ENCODE measurements at places on chromosomes 7 and 10.

- DNase-seq = no peak
Observed at GRCh38 chr10:71771821-71772617, 1.3 kb downstream of the VSIR start.

DNA sequence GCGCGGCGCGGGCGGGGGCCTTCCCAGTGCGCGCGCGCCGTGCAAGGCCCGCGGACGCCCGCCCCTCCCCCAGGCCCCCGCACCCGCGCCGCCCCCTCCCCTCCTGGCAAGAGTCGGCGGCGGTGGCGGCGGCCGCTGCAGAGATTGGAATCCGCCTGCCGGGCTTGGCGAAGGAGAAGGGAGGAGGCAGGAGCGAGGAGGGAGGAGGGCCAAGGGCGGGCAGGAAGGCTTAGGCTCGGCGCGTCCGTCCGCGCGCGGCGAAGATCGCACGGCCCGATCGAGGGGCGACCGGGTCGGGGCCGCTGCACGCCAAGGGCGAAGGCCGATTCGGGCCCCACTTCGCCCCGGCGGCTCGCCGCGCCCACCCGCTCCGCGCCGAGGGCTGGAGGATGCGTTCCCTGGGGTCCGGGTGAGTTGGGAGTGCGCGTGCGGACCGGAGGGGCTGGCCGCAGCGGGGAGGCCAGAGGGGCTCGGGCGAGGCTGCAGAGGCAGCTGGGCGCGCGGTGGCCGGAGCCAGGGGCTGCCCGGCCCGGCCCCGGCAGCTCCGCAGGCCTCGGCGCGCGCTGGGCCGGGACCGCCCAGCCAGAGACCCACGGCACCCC is at the start of gene BMPR1A:
TSS of gene BMPR1A (plus strand) at position 109 of the 602 bp plus-strand sequence. CDS start 119,400 bp downstream, outside the sequence.
- DNase-seq = no peak

DNA sequence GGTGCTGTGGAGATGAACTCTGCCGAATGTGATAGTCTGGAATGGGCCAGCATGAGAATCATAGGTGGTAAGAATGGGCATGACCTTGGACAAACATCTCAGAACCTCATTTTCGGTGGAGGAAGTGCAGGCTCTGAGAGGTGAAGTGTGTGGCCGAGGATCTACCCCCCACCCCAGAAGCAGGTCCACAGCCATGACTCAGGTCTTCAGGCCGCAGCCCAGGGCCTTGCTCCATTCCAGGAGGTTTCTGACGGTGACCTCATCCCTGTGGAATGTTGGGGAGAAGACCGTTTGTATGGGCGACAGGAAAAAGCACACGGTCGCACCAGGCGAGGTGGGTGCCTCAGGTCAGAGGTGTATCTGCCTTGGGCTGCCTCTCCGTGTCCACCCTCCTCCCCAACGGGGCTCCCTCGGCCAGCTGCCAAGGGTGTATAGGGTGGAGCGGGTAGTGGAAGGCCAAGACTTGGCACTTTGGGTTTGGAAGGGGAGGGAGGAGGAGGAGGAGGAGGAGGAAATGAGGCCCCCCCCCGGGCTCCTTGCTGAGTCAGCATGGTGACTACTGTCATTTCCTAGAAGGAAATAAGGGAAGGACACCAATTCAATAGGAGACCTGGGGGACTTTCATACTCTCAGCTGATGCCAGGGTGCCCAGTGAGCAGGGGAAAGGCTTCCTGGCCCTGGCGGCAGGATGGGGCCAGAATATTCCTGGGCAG is 168.0 kb upstream of the RHEB start:
- DNase-seq = no peak

GRCh38 chr7:25832929-25833328 is 319.1 kb upstream of the NFE2L3 start:
- DNase-seq = no peak

DNA sequence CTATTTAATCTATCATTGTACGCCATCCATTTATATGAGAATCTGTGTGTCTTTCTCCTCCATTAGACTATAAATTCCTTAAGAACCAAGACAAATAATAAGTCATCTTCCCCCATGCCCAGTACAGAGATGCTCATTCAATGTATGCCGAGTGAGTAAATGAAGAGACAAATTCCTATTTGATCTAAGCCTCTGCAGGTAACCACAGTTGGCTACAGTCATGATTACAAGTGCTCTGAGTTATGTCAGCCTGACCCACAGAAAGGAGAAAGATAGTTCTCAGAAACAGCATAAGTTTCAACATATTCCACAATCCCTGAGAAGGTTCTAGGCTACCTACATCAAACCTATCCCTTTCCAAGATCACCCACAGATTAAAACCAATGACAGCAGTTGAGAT is 46.1 kb downstream of the MPP7 start:
- DNase-seq = no peak

DNA sequence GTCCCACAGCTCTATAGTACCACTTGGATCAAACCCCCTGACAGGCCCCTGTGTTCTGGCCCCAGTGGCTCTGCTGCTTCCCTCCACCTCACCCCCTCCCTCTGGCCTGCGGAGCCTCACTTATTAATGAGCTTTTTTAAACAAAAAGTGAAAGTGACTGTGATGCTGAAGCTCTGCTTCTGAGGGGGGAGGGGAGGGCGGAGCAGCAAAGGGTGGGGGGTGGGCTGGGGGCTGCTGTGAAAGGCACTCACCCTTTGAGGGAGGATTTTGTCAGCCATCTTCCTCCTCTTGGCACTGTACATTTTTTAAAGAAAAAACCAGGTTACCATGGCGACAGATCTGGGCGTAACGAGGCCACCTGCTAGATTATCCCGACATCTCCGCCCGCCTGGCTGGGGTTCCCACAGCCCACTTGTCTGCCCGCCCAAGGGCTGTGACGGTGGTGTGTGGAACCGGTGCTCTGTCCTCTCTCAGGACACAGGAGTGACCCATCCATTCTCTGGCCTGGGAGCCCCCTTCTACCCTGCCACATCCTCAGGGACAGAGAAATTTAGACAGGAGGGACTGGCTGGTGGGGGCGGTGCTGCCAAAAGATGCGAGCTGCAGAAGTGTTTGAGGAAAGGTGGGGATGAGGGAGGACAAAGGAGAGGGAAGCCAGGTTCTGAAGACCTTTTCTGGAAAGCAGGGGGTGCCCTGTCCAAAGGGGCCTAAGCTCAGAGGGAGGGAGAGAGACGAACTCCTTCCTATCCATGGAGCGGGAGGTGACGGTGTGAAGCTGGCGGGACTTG is 4.9 kb downstream of the SMARCD3 start:
- no peak for DNase-seq

GRCh38 chr10:113360870-113361269 is 192.0 kb upstream of the HABP2 start:
- DNase-seq = no peak

DNA sequence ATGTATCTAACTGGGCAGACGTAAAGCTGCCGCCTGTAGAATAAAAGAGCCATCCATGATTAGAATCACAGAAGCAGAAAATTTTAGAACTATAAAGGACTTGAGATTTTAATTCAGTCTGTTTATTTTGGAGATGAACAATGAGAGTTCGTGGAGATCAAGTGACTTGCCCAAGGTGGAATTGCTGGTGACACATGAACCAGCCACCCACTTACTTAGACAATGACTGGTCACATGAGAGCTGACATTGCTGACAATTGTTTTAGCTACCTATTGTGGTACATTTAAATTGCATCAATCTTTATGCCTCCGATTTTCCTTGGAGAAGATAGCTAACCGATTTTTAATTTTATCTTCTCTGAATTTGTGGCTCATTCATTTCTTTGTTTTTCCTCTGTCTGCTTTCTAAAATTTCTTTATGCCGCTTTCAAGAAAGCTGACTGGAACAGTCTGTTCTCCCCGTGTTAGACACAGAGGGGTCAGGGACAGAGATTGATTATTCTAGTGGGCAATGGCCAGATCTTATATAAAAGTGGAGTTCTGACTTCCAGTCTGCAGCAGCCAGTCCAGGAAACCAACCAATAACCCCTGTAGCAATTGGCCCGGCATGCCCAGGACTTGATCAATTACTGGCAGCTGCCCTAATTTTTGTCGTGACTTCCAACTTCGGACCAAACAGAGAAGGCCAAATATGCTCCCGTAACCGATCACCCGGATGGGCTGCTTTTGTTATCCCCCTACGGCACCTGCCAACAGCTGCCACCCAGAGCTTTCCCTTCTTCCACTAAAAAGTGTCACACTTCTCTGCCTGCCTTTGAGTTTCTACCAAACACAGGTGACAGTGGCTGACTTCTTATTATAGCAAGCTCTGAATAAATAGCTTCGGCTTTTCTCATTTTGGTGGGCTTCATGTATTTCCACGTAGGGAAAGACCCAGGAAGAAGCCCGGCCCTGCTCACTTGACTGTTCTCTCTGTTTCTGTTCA is 241.6 kb downstream of the CAMK1D start:
- no peak for DNase-seq

GRCh38 chr7:117012696-117013095 is 59.4 kb downstream of the ST7 start:
- DNase-seq = no peak

DNA sequence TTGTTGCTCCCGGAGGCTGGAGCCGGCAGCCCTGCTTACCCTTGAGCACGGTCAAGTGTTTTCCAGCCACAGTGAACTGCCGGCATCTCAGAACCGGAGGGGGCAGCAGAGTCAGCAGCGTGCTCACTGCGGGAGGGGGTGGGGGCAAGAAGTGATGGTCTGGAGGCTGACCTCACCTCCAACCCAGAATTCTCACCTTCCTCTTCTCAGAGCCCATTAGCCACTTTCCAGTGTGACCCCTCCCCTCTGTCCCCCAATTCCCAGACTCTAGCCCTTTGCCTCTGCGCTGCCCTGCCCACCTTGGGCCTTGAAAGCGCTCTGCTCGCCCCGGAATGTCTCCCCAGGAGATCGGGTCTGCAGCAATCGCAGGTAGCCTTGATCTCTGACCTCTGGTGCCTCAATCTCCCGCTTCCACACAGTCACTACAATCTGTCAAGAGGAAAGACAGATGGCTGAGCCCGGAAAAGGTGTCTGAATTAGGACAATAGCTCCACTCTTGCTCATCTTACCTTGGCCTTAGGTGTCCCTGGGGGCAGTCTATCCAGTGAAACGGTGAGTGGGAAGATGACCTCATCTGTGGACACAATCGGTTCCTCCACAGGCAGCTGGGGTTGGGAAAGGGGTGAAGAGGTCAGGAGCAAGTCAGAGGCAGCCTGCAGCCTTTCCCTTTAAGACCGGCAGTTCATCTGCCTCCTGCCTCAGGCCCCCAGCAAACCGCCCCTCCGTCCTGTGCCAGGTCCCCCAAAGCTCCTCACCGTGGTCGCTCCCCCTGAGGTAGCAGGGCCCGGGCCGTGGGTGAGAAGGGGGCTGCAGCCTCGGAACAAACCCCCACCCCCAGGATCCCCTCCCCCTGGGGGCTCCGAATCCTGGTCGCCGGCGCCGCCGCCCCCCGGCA is 942 bp downstream of the TRAPPC14 start:
- DNase-seq = no peak

DNA sequence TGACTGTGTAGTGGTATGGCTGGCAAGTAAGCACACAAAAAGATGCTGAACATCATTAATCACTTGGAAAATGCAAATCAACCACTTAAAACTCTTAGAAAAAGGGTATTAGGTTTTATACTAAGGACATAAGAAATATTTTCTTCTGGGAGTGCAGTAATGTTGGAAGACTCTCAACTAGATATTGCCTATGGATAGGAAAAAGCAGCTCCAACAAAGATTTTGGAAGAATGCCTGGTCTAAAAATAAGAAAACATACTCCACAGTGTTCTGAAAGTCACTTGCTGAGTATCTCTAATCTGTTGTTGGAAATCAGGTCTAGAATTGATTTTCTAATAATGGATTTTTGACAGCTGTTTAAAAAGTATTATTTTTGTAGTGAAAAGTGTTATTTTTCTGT is 50.8 kb upstream of the PHYHIPL start:
- DNase-seq = no peak

DNA sequence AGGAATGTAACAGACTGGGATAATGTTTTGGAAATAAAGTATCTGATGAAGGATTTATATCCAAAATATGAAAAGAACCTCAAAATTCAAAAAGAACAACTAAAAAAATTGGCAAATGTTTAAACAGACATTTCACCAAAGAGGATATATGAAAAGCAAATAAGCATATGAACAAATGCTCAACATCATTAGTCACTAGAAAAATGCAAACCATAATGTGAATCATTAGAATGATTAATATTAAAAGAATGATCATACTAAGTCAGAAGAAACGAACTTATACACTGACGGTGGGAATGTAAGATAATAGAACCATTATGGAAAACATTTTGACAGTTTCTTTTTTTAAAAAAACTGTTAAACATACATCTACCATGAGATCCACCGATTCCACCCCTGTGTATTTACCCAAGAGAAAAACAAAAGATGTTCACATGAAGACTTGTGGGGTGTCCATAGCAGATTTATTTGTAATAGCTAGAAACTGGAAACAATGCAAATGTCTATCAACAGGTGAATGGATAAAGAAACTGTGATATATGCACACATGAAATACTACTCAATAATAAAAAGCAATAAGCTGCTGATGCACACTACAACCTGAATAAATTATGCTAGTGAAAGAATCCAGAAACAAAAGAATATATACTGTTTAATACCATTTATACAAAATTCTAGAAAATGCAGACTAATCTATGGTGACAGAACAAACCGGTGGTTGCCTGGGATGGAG is 35.7 kb downstream of the PRKG1 start:
- no peak for DNase-seq

DNA sequence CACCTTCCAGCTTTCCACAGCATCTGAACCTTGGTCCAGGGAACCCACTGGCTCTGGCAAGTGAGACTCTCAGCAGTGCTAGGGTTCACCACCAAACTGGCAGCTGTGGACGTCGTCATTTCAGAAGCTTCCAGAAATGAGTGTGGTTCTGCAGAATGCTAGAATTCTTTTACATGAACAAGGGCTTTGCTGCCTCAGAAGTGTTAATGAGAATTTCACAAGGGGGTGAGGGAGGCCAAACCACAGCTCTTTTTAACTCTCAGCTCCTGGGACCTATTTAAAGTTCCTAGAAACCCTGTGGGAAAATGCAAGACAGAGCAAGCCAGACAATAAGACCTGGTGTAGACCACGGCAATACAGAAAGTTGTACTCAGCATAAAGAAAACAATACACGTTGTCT is 129.3 kb upstream of the BET1 start:
- no peak for DNase-seq

GRCh38 chr10:103849212-103849877 is 6.0 kb downstream of the SH3PXD2A start:
- DNase-seq = no peak

DNA sequence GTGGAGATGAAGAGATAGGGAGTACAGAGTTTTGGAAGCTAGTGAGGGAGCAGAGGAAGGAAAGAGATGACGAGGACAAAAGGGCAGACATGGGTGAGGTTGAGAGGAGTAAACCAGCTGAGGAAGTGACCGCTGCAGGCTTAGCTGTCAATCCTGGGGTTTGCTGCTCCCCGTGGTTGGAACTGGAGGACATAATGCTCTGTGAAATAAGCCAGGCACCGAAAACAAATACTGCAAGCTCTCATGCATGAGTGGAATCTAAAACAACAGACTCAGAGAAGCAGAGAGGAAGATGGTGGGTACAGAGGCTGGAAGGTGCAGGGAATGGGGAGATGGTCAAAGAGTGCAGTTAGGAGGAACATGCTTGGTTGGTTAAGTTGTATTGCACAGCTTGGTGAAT is 482.2 kb upstream of the C7orf33 start:
- no peak for DNase-seq

DNA sequence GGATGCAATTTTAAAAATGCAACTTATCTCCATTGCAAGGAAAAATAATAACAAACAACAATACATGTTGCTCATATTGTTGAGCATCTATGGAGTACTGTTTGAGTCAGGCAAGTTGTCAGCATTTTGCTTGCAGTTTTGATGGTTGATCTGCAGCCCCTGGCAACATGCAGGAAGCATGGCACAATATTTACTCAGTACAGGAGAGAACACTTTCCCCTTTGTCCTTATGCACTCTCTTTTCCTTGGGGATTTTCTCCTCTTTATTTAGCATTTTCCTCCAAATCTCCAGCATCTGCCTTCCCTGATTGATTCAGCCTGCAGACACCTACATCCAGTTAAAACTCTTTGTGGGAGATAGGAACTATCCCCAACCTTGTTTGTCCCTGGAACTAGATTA is 620.5 kb upstream of the LRRN3 start:
- no peak for DNase-seq

Data from amygdala (tissue), 56 donors.